Ecto neural progenitor cell (in vitro differentiated cells): ENCODE measurements at places on chromosomes 4 and X.

- no peak for DNase-seq
Observed at GRCh38 chrX:130264573-130264972, 4.1 kb downstream of the ZNF280C start.

- DNase-seq = no peak
Observed at GRCh38 chr4:15132739-15133138, 130.5 kb downstream of the CPEB2 start.

GRCh38 chr4:33566649-33567048, 2677.7 kb downstream of the ARAP2 start:
- no peak for DNase-seq

GRCh38 chr4:81454948-81455347, 16.8 kb downstream of the RASGEF1B start:
- no peak for DNase-seq

DNA sequence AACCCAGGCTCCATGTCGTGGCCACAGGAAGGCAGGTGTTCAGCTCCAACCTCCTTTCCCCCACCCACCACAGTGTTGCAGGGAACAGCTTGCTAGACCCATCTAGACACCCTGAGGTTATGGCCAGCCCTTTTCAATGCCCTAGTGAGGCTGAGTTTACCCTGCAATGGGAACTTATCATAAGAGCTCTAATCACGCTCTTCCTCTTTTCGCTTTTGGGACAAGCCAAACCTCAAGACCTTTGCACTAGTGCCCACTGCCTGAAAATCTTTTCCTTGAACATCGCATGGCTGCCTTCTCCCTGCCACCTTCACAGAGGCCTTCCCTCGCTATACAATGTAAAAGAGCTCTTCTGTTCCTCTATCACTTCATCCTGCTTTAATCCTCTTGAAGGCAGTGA, 2.4 kb upstream of the FGFBP2 start:
- DNase-seq = no peak

- DNase-seq = peak; percentile 58
Observed at GRCh38 chrX:43349363-43349762, 306.7 kb upstream of the MAOA start.

DNA sequence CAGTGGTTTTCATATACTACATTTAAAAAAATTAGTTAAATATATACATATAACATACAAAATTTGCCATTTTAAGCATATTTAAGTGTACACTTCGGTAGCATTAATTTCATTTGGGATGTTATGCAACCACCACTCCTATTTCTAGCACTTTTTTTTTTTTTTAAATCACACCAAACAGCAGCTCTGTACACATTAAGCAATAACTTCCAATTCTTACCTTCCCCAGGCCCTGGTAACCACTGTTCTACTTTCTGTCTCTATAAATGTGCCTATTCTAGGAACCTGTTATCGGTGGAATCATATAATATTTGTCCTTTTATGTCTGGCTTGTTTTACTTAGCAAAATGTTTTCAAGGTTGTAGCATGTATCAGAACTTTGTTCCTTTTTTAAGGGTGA, 39.1 kb downstream of the TMEM164 start:
- DNase-seq = no peak

DNA sequence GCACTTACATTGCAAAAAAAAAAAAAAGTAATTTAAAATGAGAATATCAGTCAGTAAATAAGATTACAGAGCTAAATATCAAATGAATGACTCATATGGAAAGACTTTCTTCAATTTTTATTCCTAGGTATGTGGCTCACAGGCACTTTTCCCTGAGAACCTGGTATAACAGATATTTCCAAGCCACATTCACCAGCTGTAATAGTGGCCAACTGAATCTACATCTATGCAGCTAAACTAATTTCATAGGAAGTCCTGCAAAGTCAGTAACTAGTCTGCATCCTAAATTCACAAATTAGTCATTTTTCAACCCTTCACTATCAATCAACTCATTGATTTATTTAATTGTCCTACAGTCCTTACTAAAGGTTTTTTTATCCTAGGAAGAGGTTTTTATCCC, 5.6 kb downstream of the PDE5A start:
- no peak for DNase-seq

GRCh38 chr4:20422398-20422797, 170.7 kb downstream of the SLIT2 start:
- DNase-seq = peak; percentile 59

- DNase-seq = no peak
Observed at GRCh38 chrX:42536286-42536685, 241.7 kb downstream of the PPP1R2C start.

GRCh38 chrX:131649741-131650140, 105.9 kb downstream of the OR13H1 start:
- no peak for DNase-seq

- DNase-seq = no peak
Observed at GRCh38 chrX:124555036-124555595, 208.8 kb downstream of the SH2D1A start.

GRCh38 chrX:25001808-25002660, 13.7 kb downstream of the ARX start:
- peak; percentile 72 for DNase-seq

DNA sequence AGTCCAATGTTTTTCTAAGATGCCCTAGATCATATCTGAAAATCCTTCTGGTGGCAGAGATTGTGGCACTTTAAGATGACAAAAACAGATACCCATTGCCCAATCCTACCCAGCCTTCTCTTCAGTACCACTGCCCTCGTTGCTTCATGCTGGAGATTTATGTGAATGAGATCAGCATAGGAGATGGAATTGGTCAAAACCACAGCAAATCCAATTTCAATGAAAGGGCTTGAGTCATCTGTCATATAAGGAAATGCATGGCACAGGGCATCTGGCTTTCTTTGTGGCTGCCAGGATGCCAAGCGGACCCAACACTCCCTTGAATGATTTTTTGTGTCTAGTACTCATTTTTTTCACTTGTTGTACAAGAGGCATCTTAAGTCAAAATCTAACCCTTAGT, 16.8 kb downstream of the AFF2 start:
- DNase-seq = no peak

GRCh38 chr4:108120789-108121188, 47.9 kb downstream of the LEF1 start:
- no peak for DNase-seq

DNA sequence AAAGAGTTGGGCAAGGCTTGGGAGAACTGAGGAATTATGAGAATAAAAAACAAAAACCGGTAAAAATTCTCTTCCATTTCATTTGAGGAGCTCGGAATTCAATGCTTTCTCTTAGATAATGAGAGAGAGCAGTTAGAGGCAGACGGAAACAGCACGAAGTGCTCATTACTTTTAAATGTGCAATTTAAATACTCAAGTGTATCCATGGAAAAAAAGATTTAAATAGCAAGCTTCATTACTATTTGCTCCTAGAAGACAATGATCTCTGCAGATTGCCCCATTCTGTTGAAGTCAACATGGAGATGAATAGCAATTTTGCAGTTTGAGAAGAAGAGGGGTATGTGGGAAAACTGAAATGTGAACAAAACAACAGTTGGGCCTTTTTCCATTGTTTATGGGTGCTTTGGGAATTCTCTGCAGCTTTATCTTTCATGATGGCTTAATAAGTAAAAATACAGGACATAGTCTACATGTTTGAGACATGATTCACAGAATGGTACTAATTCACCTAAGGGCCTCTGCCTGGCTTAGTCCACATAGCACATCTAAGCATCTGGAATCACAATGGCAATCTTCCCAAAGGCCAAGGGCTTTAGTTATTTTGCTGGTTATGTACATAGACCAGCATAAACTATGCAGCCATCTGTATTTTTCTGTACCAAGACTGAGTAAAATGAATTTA, 512.7 kb upstream of the FAT1 start:
- DNase-seq = no peak

GRCh38 chrX:79506001-79506400, 138.9 kb upstream of the ITM2A start:
- no peak for DNase-seq

DNA sequence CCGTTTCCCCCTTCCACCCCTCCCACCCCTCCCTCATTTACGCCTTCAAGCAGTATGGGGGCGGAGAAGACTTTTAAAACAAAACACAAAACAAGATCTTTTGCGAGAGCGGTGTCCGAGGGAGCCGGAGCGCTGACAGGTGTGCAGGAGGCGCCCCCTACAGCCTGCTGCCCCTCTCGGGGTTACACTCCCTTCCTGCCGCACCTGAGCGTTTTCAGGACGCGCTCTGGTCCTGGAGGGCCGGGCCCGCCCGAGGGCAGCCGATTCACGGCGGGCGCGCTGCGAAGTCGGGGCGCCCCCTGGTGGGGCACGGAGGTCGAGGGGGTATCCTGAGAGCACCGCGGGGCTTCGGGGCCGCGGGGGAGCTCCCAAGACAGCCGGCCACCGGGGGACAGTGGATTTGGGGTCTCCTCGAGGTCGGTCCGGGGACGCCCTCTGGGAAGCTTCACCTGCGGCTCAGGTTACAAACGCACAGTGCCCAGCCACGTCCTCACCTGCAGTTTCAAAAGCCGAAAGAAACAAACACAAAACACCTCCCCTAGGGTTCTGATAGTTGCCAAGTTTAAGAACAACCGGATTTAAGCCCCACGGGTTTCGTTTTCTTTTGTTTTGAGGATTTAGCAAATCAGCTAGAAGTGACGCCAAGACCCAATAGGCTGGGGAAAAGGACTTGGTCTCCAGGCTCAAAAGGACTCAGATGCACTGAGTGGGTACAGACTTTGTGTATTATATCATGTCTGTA, 8.0 kb upstream of the NEUROG2 start:
- DNase-seq = peak; percentile 91

- no peak for DNase-seq
Observed at GRCh38 chrX:1903236-1903935, 288.5 kb downstream of the ASMT start.

DNA sequence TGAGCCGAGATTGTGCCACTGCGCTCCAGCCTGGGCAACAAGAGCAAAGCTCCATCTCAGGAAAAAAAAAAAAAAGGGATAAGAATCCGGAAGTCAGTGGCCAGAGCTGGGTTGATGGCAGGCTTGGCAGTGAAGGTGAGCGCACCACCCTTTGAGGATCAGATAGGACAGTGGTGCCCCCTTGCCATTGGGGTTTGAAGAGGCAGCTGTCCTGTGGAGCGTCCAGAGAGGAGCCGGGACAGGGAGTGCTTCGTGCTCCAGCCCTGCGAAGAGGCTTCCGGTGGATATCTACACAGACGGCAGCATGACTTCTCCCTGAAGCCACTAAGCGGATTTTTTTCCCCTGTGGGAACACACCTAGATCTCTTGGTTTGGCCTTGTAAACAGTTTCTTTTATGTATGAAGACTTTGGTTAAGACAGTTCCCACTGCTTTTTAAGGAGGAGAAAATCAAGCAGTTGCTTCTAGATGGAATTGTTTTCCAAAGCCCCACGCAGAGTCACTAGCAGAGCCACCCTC, 6.5 kb downstream of the TBC1D14 start:
- DNase-seq = no peak

GRCh38 chrX:20315140-20315539, 48.4 kb upstream of the RPS6KA3 start:
- no peak for DNase-seq

GRCh38 chr4:105504744-105505143, 30.9 kb upstream of the PPA2 start:
- no peak for DNase-seq

- DNase-seq = no peak
Observed at GRCh38 chr4:147546349-147546748, 65.5 kb downstream of the EDNRA start.

DNA sequence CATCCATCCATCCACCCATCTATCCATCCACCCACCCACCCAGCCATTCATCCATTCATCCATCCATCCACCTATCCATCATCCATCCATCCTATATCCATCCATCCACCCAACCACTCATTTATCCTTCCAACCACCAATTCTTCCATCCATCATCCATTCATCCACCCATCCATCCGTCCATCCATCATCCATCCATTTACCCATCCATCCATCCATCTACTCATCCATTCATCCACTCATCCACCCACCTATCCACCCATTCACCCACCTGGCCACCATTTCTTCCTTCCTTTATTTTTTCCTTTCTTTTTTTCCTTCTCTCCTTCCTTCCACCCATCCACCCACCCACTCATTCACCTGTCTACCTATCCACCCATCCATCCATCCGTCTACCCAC, 25.2 kb downstream of the HTRA3 start:
- DNase-seq = no peak

DNA sequence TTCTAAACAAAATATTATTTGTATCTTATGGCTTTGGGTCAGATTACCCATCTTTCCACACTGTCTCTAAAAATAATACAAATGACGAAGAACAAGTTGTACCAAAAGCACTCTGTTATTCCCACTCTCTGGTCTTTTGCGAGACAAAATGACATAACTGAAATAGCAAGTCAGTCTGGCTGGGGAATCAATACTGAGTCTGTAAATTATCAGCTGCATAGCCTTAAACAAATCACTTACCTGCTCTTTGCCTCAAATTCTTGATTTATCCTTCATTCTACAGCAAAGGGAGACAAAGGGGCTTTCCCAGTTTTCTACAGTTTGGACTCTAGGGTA, 40.9 kb downstream of the SOWAHB start:
- DNase-seq = no peak

- DNase-seq = no peak
Observed at GRCh38 chrX:52261125-52261462, 76.4 kb downstream of the MAGED4 start.

DNA sequence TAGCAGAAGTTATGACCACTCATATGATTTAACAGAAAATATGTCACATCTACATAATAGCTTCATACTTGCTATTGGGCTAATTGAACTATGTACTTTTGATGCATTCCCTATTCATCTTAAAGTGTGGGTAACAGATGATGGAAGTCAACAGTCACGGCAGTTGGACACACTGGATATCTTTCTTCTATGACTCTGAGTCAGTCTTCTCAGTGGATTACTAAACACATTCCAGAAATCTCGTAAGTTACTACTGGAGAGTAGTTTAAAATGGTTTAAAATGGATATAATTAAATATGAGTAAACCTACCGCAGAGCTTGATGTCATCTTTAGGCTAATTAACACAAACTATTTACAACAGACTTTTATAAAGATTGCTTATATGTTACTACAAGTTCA, 30.1 kb upstream of the CFAP299 start:
- DNase-seq = no peak

DNA sequence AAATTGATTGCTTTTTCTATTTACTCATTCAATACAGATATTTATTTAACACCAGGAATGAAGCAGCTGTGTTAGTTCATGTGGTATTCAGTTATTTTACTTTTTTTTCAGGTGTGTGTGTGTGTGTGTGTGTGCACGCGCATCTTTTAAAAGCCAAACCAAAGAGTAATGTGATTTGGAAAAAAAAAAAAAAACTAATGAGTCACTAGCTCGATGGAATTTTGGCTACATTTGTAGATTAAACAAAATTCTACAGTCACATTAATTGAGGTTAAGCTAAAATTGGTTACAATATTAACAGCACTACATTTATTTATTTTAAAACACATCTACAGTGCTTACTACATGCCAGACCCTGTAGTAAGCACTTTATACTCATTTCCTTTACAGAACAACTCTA, 66.8 kb downstream of the HHIP start:
- DNase-seq = no peak
